ENCODE measurements at places on chromosomes 7 and 10. TPM values are rescaled to one million over a fixed set of nuclear protein-coding genes. Genes with fewer than 3 reads are reported as not detected.

TRPV5 gene
- not detected for total RNA-seq

CARD11 gene
- total RNA-seq, result 39.1 TPM

WAPL gene
- total RNA-seq, result 72.5 TPM

ATG9B gene
- total RNA-seq, result 3.6 TPM

TEX36 gene
- total RNA-seq, result not detected

GSAP gene
- total RNA-seq, result 48.0 TPM

DPP6 gene
- total RNA-seq, result not detected

GTF2IRD1 gene
- 0.21 TPM for total RNA-seq

CCL24 gene
- total RNA-seq, result not detected

STAG3 gene
- total RNA-seq, result 6.7 TPM

CNNM1 gene
- 0.21 TPM for total RNA-seq

ZPBP gene
- not detected for total RNA-seq

CHST3 gene
- total RNA-seq, result under 0.01 TPM

LMOD2 gene
- total RNA-seq, result not detected

LIPF gene
- total RNA-seq, result not detected

OR2A42 gene
- total RNA-seq, result 0.10 TPM

ABCB4 gene
- 7.2 TPM for total RNA-seq

CDNF gene
- 1.0 TPM for total RNA-seq

PTEN gene
- 171 TPM for total RNA-seq

CYP3A5 gene
- total RNA-seq, result 0.10 TPM

RPEL1 gene
- not detected for total RNA-seq

PROSER2 gene
- total RNA-seq, result 4.7 TPM

PRTFDC1 gene
- 3.0 TPM for total RNA-seq

MYH16 gene
- total RNA-seq, result not detected

GPER1 gene
- 0.42 TPM for total RNA-seq

HOXA11 gene
- not detected for total RNA-seq

NAT16 gene
- not detected for total RNA-seq

PLEKHS1 gene
- 0.21 TPM for total RNA-seq

HKDC1 gene
- 1.0 TPM for total RNA-seq

ZNF277 gene
- total RNA-seq, result 62.8 TPM

FKBP6 gene
- total RNA-seq, result not detected

SLC39A12 gene
- not detected for total RNA-seq

UNC5B gene
- total RNA-seq, result 0.10 TPM

GJC3 gene
- 0.63 TPM for total RNA-seq

TRIM73 gene
- total RNA-seq, result 4.7 TPM

C10orf62 gene
- not detected for total RNA-seq

C10orf105 gene
- total RNA-seq, result 0.31 TPM

ADAM8 gene
- 84.9 TPM for total RNA-seq

UMAD1 gene
- total RNA-seq, result 8.2 TPM

CCAR1 gene
- total RNA-seq, result 72.1 TPM

GLI3 gene
- 0.10 TPM for total RNA-seq

FRMD4A gene
- total RNA-seq, result 0.63 TPM

ANKRD61 gene
- total RNA-seq, result not detected

AFAP1L2 gene
- total RNA-seq, result 0.94 TPM

PDCD4 gene
- total RNA-seq, result 330 TPM

KCND2 gene
- total RNA-seq, result not detected

FEZF1 gene
- not detected for total RNA-seq

ASZ1 gene
- not detected for total RNA-seq

LOXL4 gene
- total RNA-seq, result 0.10 TPM

NEBL gene
- total RNA-seq, result 0.10 TPM

PIK3CG gene
- total RNA-seq, result 81.3 TPM

EN2 gene
- total RNA-seq, result not detected

HEPACAM2 gene
- total RNA-seq, result not detected

TUBAL3 gene
- not detected for total RNA-seq

DPYSL4 gene
- 0.21 TPM for total RNA-seq

GPR15LG gene
- total RNA-seq, result not detected

PILRA gene
- total RNA-seq, result 56.7 TPM

CYP2C18 gene
- not detected for total RNA-seq
